Eye (tissue), 1 donor: ENCODE measurements at places on chromosomes 6 and 20.

GRCh38 chr6:17580518-17581048 is 19.5 kb upstream of the FAM8A1 start:
- DNase-seq: peak; percentile 79

- no peak for DNase-seq
Observed at GRCh38 chr6:68127074-68127473, 508.0 kb upstream of the ADGRB3 start.

DNA sequence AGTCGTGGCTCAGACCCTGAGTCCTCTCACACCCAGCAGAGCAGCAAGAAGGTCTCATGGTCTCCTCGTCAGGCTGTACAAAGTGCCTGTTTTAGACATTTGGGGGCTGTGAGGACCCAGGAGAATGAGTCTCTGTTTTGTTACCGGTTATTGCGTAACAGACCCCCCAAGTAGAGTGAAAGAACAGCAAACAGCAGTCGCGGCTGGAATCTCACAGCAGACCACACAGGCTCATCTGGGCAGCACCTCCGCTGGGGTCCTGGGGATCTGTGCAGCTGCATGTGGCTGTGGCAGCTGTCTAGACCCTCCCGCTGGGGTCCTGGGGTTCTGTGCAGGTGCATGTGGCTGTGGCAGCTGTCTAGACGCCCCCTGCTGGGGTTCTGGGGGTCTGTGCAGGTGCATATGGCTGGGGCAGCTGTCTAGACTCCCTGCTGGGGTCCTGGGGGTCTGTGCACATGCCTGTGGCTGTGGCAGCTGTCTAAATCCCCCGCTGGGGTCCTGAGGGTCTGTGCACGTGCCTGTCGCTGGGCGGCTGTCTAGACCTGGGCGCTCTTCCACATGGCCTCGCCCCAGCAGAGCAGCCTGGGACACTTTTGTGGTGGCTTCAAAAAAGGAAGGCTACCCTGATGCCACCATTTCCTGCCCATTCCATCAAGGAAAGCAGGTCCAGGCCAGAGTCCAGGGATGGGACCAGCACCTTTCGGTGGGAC is 24.7 kb downstream of the ENTPD6 start:
- DNase-seq: peak; percentile 37

DNA sequence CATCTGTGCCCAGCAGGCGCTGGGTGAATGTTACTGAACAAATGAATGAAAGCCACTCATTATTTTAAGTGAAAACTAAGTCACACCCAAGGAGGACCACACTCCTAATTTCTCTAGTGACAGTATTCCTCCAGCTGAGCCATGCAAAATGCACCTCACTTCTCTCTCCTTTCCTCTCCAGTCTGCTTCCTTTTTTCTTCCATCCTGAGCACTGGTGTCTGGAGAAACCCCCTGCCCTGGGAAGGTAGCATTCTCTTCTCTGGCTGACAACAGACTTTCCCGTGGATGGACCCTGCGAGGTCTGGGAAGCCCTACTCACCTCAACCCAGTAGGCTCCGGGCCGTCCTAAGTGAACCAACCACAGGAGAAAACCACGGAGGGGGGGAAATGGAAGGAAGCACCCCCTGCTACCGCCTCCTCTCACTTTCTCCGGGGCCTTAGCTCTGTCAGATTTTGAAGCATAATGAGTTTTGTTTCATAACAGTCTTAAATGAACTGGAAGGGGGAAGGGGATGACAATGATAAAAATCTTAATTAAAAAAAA is 22.6 kb downstream of the TRERF1 start:
- DNase-seq: no peak

DNA sequence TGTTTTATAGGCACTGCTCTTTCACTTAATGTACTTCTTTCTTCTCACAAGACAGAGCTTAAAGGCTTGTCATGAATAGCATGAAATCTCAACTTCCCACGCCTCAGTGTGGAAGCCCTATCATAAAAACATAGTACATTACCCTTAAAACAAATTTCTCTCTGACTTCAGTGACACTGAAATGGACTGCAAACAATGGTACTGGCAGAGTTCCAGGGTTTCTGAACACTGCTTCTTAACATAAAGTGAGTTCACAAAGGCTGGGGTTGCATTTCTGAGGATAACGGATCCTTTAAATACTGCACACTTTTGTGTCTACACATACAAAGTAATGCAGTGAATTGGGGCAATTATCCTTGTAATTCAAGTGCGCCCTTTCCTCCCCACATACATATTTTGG is 32.3 kb upstream of the PLEKHG1 start:
- peak; percentile 53 for DNase-seq
